ENCODE measurements at places on chromosomes 6 and 20.

DNA sequence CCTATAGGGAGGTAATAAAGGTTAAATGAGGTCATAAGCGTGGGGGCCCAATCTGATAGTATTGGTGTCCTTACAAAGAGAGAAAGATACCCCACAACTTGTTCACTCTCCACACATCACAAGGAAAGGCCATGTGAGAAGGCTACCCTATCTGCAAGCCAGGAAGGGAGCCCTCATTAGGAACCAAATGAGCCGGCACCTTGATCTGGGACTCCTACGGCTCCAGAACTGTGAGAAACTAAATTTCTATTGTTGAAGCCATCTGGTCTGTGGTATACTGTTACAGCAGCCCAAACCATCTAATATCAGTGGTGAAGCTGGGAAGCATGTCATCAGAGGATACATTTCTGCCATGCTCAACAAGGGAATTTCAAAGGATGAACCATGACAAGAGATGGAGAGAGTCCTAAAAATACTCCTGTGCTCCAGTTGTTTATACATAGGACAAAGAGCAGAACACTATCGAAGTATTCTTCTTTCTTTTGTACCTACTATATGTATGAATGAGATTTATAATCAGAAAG lies 10.4 kb downstream of the COX7A2 start:
- no peak for DNase-seq

DNA sequence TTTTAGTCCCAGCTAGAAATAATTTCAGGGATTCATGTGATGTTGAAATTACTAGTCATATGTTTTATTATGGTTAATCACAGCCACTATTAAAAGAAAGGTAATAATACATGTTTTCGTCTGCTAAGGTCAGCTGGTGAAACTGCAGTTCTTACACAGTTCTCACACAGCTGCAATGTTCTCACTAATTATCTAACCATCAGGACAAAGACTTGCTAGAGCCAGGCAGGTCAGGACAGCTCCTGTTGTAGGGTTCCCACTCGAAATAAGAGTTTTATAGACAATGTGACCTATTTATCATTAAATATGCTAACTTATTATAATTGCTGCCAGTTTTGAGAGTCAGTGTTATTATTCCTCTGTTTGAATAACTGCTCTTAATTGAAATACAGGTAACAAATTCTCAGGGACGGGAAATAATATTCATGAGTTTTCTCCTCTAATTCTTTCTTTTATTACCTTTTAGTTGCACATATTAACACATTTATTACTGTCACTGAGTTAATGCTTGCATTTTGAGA lies 97.9 kb downstream of the GJA1 start:
- DNase-seq, result no peak

DNA sequence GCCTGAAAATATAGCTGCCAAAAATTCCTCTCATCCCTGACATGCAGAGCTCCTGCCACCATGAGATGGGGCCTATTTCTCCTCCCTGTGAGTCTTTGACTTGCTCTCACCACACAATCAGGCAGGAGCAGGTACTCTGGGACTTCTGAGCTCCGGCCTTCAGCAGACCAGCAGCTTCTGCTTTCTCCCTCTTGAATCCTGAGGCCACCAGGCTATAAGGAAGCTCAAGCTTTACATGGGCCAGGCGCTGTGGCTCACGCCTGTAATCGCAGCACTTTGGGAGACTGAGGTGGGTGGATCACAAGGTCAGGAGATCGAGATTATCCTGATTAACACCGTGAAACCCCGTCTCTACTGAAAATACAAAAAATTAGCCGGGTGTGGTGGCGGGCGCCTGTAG lies 238.7 kb upstream of the RREB1 start:
- no peak for DNase-seq

GRCh38 chr6:57138026-57138425 lies 34.1 kb upstream of the BAG2 start:
- DNase-seq, result no peak

DNA sequence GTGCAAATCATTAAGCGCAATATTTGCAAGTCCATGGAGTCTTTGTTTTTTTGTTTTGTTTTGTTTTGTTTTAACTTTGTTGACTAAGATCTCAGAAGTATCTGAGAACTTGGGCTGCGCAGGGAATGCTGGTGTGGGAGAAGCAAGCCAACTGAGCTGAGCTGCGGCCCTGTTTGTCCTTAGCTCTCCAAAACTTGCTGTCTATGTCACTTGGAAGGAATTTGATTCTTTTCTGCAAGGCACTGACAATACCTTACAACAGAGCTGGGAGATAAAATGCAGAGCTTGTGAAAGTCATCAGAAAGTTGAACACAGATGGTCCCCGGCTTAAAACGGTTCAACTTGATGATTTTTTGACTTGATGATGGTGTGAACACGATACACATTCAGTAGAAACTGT lies 5.4 kb downstream of the SLC22A23 start:
- no peak for DNase-seq

GRCh38 chr6:46704562-46704961 lies 16.9 kb downstream of the TDRD6 start:
- DNase-seq, result no peak

- DNase-seq, result no peak
Measured at GRCh38 chr20:37356387-37356786, 10.4 kb downstream of the SRC start.

- no peak for DNase-seq
Measured at GRCh38 chr20:20359628-20360027, 8.3 kb upstream of the INSM1 start.

DNA sequence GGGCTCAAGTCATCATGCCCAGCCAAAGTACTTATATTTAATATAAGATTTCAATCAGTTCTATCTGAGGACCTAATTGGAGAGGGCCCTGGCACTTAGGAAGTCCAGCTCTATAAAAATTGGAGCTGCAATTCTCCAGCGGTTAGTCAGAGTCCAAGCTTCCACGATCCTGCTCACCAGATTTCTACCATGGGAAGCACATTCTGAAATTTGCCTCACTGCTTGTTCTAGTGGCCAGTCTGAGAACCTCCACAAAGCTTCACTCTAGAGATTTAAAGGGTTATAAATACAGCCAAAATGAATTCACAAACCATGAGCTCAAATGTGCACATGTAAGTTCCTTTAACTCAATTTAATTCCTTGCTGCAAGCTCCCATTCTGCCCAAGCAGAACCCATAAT lies 33.5 kb downstream of the PNLDC1 start:
- no peak for DNase-seq

GRCh38 chr6:141326426-141326825 lies 806.3 kb upstream of the GJE1 start:
- DNase-seq, result peak; percentile 92

- no peak for DNase-seq
Measured at GRCh38 chr20:57714409-57715267, 4.8 kb upstream of the PMEPA1 start.

DNA sequence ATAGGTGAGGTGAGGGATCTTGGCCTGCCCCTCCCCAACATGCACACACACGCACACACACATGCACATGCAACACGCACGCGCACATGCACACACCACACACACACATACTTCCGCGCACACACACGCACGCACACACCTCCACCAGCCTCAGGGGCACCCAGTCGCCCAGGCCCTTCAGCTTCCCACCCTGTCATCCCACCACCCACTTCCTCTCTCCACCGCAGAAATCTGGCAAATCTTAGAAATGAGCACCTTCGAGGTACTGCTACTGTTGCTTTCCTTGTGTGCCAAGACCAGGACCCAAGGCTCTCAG lies 1.2 kb downstream of the SPDEF start:
- no peak for DNase-seq

GRCh38 chr6:26312096-26312463 lies 52.9 kb upstream of the BTN3A2 start:
- DNase-seq, result no peak

DNA sequence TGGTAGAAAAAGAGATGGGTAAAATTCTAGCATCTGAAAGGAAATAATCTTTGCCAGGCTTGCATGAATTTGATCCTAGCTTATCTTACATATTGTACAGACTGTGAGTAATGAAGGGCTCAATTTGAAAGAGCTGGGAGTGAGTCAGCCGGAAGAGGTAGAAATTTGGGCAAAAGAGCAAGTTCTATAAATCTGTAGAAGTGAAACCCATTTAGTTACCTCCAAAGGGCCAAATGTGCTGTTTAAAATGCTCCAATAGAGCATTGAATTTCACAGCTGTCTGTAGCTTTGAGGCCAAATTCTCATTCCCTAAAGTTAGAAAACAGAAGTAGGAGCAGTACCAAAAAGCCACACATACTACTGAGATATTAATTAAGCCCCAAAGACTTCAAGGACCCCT lies 466.1 kb downstream of the BTBD3 start:
- no peak for DNase-seq

GRCh38 chr6:28433119-28433518 lies 10.2 kb downstream of the ZSCAN23 start:
- DNase-seq, result no peak

- DNase-seq, result no peak
Measured at GRCh38 chr6:77638129-77638830, 14.6 kb upstream of the MEI4 start.

- no peak for DNase-seq
Measured at GRCh38 chr6:168920289-168920688, 333.4 kb downstream of the THBS2 start.

DNA sequence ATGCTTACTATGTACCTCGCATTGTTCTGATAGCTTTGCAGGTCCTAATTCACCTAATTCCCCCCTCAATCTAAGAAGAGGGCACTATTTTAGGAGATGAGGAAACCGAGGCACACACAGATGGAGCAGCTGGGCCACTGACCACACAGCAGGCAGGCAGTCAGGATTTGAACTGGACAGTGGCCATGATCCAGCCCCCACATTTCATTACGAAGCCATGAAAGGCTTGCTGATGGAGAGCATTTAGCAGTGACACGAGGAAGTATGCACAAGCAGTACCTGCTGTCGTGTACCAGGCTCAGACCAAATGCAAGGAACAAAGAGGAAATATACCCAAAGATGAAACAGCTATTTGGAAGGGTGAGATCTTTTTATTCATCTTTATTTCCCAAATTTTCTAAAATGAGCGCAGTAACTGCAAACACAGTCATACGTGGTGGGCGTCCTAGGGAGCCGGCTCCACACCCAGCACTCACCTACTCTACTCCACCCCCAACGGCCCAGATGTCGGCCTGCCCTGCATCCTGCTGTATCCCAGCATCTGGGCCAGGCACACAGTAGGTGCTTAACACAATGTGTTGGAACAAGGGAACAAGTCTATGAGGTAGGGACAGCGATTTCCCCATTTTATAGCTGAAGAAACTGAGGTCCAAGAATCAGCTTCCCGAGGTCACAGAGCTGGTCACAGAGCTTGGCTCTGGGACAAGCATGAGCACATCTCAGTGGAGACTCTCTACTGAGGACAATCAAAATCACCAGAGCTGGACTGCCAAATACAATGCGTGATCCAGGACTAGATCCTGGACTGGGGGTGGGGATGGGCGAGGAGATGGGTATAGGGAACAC lies 15.0 kb downstream of the PREX1 start:
- DNase-seq, result no peak

DNA sequence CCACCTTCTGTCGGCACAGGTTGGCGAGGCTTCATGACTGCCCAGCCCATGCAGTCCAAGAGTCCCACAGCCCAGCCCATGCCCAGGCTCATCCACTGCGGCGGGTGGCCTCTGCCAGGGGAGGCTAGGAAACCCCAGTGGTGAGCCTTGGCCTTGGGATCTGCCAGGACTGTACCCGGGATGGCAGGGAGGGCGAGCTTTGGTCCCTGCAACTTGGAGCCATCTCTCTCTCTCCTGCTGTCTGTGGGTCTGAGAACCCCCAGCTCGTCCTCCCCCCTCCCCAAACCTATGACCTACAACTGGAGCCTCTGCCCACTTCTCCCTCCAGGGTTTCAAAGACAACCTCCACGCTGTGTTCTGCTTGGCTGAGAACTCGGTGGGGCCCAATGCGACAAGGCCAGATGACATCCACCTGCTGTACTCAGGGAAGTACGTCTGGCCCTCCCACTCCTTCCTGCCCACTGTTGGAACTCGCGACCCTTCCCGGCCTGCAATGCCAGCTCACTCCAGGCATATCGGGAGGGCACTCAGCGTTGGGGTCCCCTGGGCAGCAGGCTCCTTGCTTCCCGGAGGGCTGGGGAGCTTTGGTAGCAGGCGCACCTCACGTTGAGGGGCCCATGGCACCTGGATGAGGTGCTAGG lies 19.7 kb downstream of the NPEPL1 start:
- no peak for DNase-seq

GRCh38 chr20:63533388-63533787 lies 3.8 kb downstream of the PTK6 start:
- DNase-seq, result no peak

GRCh38 chr20:10660661-10661060 lies 13.1 kb downstream of the JAG1 start:
- no peak for DNase-seq

- no peak for DNase-seq
Measured at GRCh38 chr6:157432892-157433265, 51.9 kb downstream of the ZDHHC14 start.

Data from fibroblast of skin of left quadriceps (primary cell).